Mucosa of gallbladder (tissue), 1 donor: ENCODE measurements at places on chromosomes 2 and 18. TPM values are rescaled to one million over a fixed set of nuclear protein-coding genes. Genes with fewer than 3 reads are reported as not detected.

GPR35 gene
- total RNA-seq, result 71.2 TPM

B4GALT6 gene
- 16.9 TPM for total RNA-seq

DYSF gene
- 12.8 TPM for total RNA-seq

RESP18 gene
- total RNA-seq, result not detected

EPB41L3 gene
- total RNA-seq, result 34.0 TPM

FOXI3 gene
- not detected for total RNA-seq

LINC00305 gene
- not detected for total RNA-seq

GPR17 gene
- 0.17 TPM for total RNA-seq

ZNF892 gene
- 7.8 TPM for total RNA-seq

SLC16A14 gene
- 8.8 TPM for total RNA-seq

C1GALT1C1L gene
- total RNA-seq, result 0.92 TPM

RTP5 gene
- total RNA-seq, result not detected

- no peak for DNase-seq
These were observed 241.3 kb downstream of the RBM43 start for GRCh38 chr2:151020411-151020810.

GRCh38 chr2:190407662-190408537 is at the start of gene MFSD6:
Gene MFSD6, plus strand, starts transcription at chr2:190408355. Its CDS starts 27,675 bp downstream, at chr2:190436030.
- peak; percentile 49 for DNase-seq

GRCh38 chr2:207747653-207748560 is 21.8 kb downstream of the FZD5 start:
- no peak for DNase-seq

DNA sequence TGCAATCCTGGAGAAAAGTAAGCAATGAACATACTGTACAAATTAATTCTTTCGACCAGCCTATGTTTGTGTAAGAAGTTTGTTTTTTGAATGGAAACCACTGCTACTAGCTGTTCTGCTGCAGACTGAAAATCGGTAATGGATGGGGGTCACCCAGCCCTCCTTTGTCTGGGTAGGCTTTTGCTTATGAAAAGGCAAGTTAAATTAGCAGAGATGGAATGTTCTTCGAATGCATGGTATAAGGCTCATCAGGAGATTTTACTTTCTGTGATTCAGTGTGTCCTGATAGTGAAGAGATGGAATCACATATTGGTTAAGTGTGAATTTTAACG is 53.8 kb downstream of the EEF1B2 start:
- no peak for DNase-seq

- no peak for DNase-seq
These were observed 10.8 kb upstream of the NAB1 start for GRCh38 chr2:190637903-190638618.

DNA sequence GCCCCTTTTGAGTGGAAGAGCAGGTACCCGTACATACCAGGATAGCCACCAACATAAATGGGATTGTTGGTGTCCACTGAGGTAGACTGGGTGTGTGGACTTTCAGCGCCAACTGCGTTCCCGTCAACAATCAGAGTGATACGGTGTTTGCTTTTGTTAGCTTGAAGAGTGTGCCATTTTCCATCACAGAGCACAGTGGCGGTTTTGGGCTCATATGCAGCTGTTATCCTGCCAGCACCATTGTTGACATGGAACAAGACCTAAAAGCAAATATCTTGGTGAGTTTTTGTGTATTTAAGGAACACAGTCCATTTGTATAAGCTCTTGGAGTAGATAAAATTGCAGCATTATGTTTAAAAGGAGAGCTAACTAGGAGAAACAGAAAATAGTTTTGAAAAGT is 174.5 kb downstream of the LAMA1 start:
- DNase-seq, result no peak

DNA sequence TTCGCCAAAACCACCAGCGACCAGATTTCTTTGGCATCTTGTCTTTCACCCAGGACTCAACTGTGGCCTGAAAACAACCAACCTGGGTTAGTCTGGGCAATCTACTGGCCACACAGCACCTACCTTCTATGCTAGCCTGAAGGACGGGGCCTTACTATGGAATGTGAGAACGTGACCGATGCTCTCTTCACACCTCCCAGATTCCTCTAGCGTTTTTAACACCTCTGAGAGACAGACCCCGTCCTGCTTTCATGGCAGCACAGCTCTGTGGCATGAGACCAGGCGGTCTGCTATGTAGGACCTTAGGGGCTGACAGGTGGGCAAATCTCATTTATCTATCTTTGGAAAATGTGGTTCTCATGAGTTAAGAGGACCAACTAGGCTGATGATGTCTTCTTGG is 80.9 kb downstream of the EMILIN2 start:
- DNase-seq, result no peak

- DNase-seq, result no peak
These were observed 21.6 kb downstream of the EFEMP1 start for GRCh38 chr2:55901941-55902340.

GRCh38 chr2:9975805-9976447 is 24.4 kb downstream of the GRHL1 start:
- peak; percentile 55 for DNase-seq

GRCh38 chr2:240911641-240912265 is 5.6 kb downstream of the CROCC2 start:
- DNase-seq, result no peak

GRCh38 chr18:50065039-50065438 is 129.9 kb downstream of the MYO5B start:
- DNase-seq, result no peak

GRCh38 chr2:232290668-232291067 is 87.9 kb upstream of the ALPP start:
- DNase-seq, result no peak

GRCh38 chr2:208820014-208820688 is 413.6 kb downstream of the PTH2R start:
- no peak for DNase-seq

DNA sequence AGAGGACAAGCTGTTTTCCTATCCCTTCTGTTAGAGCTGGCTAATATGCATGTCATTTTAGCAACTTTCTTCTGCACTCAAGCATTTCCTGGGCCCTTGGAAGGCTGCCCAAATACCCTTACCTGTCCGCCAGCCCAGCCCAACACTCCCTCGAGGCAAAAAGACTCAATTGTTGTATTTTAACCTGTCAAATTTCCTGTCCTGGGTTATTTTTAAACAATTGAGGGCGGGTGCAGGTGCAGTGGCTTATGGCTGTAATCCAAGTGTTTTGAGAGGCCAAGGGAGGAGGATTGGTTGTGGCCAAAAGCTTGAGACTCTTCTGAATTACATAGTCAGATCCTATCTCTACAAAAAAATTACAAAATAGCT is 125.0 kb upstream of the ARHGAP28 start:
- DNase-seq, result no peak

GRCh38 chr2:20148923-20149702 is 75.8 kb downstream of the SDC1 start:
- no peak for DNase-seq

- no peak for DNase-seq
These were observed 470.7 kb upstream of the ZEB2 start for GRCh38 chr2:144990661-144991060.

GRCh38 chr18:78542204-78542603 is 437.4 kb upstream of the SALL3 start:
- peak; percentile 87 for DNase-seq

- DNase-seq, result no peak
These were observed 66.5 kb downstream of the GLS start for GRCh38 chr2:190947141-190947540.

GRCh38 chr2:1286929-1287328 is 126.3 kb upstream of the TPO start:
- DNase-seq, result no peak

DNA sequence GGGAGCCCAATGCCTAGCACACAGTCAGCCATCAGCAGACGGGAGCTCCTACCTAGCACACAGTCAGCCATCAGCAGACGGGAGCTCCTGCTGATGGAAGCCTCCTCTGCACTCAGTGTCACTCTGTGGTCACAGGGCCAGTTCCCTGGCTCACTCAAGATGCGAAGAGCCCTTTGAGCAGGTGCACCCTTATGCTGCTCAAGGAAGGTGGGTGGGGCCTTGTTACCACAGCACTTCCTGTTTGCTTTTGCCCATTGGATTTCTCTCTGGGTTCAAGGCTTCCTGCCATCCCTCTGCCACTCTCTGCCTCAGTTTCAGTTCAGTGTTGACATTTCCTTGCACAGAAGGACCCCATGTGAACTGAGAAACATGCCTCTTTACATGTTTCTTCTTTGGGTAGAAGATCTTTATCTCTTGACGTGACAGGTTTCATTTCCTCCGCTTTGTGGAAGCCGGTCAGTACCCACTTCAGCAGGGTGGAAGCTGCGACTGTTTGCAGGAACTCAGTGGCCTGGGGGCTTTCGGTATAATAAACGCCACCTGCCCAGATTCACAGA is 11.6 kb downstream of the TRIB2 start:
- no peak for DNase-seq

DNA sequence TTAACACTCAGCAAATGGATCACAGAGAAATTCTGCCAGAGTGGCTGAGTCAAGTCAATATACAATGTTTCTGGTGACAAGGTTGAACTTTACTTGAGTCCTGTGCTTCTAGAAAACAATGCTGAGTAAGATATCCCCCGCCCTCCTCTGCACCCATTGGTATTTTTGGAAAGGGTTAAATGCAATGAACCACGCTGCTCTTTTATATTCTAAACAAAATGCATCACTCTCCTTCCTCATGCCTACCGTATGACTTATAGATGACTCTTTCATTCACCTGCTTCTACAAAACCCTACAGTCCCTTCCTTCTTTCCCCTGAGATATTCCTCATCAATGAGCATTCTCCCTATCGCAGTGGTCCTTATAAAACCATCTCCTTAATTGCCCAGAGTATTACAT is 168.8 kb downstream of the TXNL1 start:
- no peak for DNase-seq

DNA sequence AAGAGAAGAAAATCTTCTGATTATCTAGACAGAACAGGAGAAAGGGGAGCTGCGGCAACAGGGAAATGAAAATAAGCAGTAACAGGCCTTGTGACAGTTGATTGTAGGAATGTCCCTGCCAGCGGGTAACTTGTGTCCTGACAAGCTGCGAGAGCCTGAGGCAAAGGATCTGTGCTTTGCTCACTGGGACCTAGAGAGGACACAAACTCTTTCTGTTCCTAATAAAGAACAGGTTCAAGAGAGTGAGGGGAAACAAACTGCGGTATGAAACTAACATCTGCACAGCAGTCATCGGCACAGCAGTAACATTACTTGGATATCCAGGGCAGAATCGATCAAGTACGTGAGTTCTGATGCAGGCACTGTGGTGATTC is 103.7 kb upstream of the THOC1 start:
- no peak for DNase-seq

GRCh38 chr2:176128172-176128981 is 1.1 kb upstream of the HOXD8 start:
- no peak for DNase-seq

DNA sequence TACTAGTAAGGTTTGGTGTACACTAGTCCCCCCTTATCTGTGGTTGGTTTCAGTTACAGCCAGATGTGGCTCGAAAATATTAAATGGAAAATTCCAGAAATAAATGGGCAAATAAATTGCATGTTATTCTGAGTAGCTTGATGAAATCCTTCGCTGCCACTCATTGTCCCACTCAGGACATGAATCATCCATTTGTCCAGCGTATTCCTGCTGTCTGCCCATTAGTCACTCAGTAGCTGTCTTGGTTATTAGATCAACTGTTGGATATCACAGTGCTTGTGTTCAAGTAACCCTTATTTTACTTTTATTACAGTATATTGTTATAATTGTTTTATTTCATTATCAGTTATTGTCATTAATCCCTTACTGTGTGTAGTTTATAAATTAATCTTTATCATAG is 21.7 kb downstream of the ZDBF2 start:
- no peak for DNase-seq

DNA sequence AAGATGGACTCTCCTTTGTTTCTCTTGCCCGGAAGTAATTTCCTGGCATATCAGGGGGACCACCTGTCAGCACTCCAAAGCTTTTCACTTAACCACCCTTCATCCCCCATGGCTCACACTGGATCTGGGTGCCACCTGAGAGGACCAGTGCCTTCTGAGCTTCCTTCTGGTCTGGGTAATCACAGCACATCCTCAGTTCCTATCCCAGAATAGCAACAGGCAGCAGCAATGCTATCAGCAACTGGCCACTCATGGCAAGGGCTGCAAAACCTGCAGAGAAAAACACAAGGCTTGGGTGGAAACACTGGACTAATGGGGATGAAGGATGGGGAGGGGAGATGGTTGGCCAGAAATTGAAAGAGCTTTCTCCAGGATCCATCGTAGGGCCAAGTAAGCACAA is 59.9 kb upstream of the STPG4 start:
- DNase-seq, result no peak

DNA sequence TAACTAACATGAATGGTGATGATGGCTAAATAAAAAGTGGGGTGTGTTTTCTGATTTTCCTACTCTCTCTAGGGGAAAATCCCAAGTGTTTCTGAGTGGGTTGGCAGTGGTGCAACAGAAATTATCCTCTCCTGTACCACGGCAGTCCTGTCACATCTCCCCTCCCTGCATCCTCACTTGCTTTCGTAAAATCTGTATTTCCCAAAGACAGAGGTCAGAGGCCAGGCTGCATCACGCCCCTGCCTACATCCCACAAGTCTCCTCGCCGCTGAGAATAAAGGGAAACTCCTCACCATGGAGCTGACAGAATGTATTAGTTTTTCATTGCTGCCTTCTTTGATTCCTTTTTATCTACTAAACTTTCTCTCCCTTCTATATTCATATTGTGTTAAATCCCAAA is 13.1 kb downstream of the FBLN7 start:
- DNase-seq, result no peak

GRCh38 chr2:203673933-203674332 is 32.5 kb upstream of the CD28 start:
- no peak for DNase-seq

DNA sequence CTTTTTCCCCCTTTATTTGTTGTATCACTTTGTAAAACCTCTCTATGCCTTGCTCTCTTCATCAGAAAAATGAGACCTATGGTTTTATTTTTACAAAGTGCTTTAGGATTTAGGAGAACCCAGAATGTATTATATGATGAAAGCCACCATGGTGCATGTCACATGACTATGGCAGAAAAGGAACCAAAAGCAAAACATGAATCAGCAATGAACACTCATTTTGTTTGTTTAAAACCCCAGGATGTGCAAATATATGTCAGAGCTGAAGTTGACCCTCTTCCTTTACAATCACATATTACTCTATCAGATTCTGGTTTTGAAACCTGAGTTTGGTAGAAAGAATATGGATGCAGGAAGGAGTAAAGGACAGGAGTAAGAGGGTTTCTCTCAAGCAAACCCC is 70.0 kb downstream of the FIGN start:
- DNase-seq, result no peak

GRCh38 chr2:231530099-231531011 is at the start of gene NMUR1:
Gene NMUR1, minus strand, starts transcription at chr2:231530445. Its CDS starts 84 bp downstream, at chr2:231530361.
- DNase-seq, result peak; percentile 35

- DNase-seq, result no peak
These were observed 896.4 kb downstream of the TDRD15 start for GRCh38 chr2:22020091-22020742.
